ENCODE measurements at places on chromosomes 1 and 21.
A peak's percentile ranks its signal among the peaks of the same experiment; 100 is the strongest.

DNA sequence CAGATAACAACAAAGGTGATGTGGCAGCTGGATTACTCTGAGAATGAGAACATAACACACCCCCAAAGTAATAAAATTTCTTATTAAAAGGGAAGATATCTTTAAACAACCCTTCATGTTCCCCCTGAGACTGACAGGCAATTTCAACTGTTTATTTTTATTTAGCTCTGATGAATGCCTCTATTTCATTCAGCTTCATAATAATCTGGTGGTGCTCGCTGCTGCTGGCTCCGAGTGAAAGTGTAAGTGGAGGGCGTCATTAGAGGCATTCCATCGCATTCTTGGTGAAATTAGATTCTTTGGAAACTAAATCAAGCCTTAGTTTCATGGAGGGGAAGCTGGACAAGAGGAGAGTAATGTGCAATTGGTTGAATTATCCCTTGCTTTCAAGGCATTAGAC, 128.9 kb downstream of the GRIK1 start:
- DNase-seq = no peak

DNA sequence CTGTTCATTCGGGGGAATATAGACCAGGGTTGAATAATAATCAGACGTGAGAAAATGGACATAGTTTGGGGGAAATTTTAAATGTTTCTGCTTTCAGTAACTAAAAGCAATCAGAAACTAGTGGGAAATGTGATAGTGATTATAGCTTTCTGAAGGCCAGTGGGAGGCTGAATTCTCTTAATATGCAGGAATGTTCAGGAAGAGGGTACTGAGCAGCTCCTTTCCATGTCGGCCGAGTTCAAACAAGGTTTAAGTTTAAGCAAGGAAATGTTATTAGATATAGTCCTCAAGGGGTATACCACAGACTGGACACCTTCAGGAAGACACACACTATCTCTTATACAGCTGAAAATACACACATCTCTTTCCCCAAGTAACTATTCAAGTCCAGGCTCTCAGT, 105.5 kb downstream of the HHAT start:
- no peak for DNase-seq

- peak; percentile 97 for DNase-seq
Observed at GRCh38 chr1:41672641-41673361, 188.3 kb upstream of the EDN2 start.

DNA sequence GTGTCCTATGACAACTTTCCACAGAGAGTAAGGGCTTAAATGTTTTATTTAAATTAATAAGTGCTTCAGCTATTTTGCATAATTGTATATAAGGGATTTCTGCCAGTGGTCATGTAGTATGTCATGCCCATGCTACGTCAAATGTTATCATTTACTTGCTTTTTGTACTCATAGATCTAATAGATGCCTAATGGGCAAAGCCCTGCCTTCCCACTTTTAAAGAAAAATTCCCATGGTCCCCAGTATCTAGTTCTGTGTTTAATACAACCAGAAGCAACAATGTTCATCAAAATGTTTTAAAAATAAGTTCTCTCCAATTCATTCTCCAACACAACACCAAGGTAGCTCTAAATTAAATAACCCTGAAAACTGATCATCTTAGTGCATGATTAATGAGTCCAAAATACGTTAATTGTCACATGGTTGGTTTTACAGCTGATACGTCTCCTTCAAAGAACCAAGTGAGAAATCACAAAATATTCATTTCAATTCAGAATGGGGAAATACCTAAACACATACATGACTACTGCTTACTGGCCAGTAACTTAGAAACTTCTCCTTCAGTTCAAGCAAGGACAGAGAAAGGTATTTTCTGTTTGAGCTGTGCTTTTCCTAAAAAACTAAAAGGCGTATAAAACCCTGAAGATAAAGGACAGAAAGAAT, 49.1 kb upstream of the SDC3 start:
- no peak for DNase-seq

GRCh38 chr1:26031196-26031595, 9.6 kb downstream of the EXTL1 start:
- DNase-seq = no peak

DNA sequence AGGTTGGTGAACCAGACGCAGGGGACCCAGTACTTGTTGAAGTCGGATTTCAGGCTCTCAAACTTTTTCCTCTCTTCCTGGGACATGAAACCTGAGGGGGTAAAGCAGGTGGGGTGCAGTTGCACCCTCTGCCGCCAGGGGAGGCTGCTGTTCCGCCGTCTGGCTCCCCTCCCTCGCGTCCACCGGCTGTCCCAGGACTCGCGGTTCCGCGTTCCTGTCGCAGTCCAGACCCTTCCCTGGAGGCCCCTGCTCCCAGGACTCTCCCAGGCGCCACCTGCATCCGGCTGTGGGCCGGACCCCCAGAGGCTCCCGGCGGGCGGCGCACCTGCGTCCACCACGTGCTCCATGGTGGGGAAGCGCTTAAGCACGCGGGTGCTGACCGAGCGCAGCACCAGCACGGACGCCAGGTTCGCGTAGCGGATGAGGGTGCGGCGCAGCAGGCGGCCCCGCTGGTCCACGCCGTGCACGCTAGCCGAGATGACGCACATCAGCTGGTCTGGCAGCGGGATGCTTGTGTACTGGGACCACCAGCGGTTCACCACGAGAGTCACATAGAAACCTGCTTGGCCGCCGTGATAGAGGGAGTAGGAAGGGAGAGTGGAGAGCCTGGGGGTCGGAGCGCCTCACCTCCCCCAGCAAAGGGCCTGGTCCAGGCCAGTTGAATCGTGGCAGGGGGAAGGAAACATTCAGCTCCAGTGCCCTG, 1.7 kb downstream of the BEST4 start:
- DNase-seq = peak; percentile 58

DNA sequence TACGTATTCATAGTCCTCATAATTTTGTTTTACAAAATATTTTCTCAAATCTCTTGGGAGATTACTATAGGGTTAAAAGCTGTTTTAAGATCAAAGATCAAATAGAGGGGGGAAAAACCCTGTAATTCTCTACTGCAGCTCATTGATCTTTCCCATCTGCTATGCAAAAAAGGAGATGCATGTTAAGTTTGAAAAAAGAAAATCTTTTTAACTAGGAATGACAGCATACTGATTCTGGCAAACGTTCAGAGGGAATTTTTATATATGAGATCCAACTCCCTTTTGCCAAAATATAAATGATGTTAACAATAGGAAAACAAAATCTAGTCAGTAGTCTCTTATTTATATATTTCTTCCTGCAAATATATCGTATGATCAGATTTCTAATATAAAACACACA, 69.1 kb downstream of the SMYD3 start:
- DNase-seq = no peak

DNA sequence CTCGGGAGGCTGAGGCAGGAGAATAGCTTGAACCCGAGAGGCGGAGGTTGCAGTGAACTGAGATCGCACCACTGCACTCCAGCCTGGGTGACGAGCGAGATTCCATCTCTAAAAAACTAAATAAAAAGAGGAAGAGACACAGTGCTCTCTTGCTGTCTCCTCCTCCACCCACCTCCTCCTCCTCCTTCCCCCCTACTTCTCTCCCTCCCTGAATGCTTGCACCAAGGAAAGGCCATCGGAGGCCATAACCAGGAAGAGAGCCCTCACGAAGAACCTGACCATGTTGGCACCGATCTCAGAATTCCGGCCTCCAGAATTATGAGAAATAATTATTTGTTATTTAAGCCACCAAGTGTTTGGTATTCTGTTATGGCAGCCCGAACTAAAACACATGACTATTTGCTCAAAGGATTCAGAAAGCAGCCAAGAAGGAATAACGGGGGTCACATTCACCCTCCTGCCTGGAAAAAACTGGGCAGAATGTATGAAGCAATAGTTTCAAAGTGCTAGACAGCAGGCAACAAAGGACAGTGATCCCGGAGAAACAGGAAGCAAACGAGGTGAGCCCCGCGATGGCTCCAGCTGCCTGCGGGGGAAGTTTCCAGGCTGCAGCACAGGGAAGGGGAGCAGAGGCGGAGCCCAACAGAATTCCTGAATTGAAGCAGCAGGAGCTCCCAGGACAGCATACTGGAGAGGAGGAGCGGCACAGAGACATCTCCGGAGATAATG, 35.8 kb downstream of the LDLRAD1 start:
- DNase-seq = peak; percentile 50

GRCh38 chr1:244165021-244165420, 113.9 kb downstream of the ZBTB18 start:
- DNase-seq = no peak

DNA sequence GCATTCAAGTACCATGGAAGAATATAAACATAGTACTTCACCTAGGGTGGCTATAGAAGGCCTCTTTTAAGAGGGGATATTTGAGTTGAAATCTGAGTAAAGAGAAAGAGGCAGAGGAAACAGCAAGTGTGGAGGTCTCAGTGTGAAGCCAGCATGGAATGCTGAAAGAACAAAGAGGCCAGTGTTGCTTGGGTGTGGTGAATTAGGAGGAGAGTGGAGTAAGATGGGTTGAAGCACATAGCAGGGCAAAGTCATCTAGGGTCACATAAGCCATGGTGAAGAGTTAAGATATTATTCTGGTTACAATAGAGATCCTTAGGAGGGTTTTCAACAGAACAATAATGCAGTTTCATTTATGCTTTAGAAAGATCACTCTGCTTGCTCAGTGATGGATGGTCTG, 37.5 kb downstream of the C1orf141 start:
- no peak for DNase-seq

DNA sequence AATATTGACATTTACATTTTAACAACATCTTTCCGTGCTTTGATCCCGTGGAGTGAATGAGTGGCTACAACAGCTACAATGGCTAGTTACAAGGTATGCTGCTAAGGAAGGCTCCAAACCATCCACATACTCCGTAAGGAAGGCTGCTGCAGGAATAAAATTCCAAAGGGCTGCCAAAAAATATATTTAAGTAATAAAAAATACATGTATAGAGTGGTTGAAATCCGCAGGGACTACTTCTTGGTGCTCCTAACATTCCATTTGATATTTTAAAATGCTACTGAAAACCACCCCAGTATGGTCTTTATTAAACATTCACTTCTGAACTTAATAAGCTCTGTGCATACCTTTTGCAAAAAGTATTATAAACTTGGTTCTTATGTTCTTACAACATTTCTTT, 25.3 kb downstream of the TNFSF4 start:
- DNase-seq = no peak

GRCh38 chr1:28257736-28258135, 1.6 kb upstream of the SESN2 start:
- DNase-seq = no peak

- DNase-seq = no peak
Observed at GRCh38 chr1:58931756-58932155, 147.9 kb upstream of the JUN start.

- peak; percentile 53 for DNase-seq
Observed at GRCh38 chr1:228236744-228237143, 28.9 kb downstream of the OBSCN start.

DNA sequence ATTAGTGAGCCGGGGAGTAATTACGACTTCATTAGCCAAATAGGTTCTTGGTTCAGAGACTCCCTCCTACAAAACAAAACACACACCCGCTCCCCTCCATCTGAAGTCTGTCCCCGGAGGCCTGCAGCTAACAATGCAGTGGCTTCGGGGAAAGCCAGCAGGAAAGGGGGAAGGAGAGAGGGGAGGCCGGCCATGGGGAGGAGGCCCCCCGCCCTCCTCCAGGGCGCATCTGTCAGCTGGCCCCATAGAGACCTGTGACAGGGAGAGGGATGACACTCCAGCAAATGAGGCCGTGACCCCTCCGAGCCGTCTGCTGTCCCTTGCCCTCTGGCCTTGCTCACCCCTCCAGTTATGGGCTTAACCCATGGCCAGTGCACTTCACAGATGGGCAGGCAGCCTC, 12.1 kb upstream of the CNTN2 start:
- DNase-seq = no peak

- DNase-seq = no peak
Observed at GRCh38 chr1:160935527-160936258, 18.9 kb downstream of the ITLN2 start.

GRCh38 chr21:17602874-17603273, 9.8 kb downstream of the BTG3 start:
- DNase-seq = peak; percentile 74

DNA sequence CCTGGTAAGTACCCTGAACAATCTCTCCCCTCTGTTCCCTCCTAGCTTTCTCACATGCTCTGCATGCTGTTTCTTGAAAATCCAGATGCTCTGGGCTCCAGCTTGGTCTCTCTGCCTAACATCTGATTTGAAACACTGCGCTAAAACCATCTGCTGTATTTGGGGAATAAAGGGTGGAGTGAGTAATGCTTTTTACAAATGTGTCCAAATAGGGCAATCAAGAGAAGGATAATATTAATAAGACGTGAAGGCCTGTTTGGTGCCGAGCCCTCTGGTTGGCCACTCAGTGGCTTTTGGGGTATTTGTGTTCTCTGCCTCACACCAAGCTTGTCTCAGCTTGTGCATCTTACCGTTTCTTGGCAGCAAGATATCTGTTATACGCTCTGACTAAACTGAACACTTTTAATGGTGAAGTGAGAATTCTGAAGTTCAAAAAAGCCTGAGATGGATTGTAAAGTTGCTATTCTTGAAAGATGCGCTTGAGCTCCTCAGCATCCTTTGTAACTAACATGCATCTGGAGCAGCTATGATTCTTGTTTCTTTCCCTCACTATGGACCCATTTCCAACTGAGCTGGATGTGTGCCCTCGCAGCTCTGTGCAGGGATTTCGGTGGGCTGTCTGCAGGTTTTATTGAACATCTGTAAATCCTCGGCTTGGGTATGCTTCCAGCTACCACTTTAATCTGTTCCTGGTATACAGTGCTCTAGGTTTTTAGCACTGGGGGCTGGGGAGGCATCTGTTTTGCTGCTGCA, 269.4 kb downstream of the RWDD3 start:
- DNase-seq = no peak

DNA sequence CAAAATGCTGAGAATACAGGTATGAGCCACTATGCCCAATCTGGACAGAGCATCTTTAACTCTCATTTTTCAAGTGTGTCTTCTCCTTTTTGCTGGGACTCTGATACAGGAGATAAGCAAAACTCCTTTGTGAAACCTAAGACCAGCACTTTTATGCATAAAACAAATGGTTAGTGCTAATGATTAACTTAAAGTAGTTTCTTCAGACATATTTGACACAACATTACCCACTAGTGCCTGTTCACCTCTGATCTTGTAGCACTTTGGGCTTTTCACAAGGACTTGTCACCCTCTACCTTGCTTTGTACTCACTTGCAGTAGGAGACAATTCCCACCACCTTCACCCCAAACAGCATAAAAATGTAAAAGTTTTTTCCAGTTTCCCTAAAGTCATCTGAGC, 216.3 kb downstream of the RGS7 start:
- DNase-seq = no peak

- DNase-seq = no peak
Observed at GRCh38 chr1:157774412-157774811, 2.5 kb downstream of the FCRL2 start.

DNA sequence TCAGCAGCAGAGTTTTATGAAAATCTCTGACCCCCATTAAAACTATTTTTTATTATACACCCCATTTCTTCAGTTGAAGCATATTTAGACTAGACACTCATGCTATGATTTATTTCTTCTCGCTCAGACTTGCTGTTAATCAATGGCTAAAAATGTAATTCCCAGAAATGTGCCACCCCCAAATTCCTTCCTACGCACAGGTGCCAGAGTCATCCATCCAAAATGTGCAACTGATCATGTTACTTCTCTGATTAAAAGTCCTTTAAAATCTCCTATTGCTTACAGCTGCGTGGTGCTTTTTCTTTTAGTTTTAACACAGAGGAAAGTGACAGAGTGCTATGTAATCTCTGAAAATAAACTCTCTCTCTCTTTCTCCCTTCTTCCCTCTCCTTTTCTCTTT, 954.4 kb downstream of the NCAM2 start:
- DNase-seq = no peak

Data from fibroblast of mammary gland (primary cell).